ENCODE measurements at places on chromosomes 1 and 21. TPM values are rescaled to one million over a fixed set of nuclear protein-coding genes. Genes with fewer than 3 reads are reported as not detected.
A peak's percentile ranks its signal among the peaks of the same experiment; 100 is the strongest.

DNA sequence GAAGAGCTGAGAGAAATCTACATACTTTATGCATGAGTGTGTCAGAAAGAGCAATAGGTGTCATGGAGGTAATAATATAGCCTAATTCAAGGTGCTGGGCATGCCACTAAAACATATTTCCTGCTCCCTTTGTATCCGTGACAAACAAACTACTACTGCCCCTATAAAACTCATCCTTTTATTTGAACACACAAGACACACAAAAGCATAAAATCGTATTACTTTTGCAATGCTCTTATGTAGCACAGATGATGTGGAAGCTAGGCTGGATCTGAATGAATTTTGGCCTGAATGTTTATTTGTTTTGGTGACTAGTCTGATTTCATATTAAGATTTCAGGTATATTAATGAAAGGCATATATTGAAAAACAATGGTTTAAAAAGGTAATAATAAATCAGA is 239.3 kb upstream of the NEGR1 start:
- DNase-seq, result no peak

Gene SOX13
- 6.6 TPM for total RNA-seq

DNA sequence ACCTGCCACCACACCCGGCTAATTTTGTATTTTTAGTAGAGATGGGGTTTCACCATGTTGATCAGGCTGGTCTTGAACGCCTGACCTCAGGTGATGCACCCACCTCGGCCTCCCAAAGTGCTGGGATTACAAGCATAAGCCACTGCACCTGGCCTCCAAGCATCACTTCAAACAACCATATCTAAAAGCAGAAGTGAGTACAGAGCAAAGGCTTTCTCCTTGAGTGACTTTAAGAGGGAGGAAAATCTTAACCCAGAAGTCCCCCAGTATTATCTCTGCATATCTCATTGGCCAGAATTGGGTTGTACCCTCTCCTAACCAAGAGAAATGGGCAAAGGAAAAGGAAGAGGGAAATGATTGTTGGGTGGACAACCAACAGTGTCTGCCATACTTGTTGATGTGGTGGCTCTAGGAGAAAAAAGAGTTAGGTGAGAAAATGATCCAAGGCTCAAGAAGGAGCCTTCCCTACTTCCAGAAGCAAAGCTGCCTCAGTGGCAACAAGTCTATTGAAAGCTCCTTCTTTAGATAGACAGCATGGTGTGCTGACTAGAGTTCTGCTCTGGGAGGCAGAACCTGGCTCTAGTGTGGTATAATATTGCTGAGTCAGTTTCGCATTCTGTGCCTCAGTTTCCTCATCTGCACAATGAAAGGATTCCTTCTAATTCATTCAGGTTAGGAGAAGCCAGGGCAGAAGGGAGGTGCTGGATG is 16.8 kb upstream of the FOXE3 start:
- no peak for DNase-seq

DNA sequence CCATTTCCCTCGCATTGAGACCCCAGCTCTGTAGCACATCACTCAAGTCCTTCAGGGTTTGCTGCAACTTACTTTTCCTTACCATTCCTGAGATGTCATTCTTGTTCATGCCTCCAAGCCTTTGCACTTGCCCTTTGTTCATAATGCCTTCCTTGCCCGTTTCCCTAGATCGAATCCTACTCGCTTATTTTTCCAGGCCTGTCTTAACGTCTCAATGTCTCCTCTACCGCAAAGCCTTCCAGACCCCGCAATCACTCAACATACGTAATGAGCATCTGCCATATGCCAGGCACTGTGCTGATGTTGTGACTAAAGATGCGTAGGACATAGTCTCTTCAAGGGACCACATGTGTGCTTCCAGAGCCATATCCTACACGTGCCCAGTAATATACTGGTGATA is 31.1 kb upstream of the CNIH3 start:
- DNase-seq, result no peak

- DNase-seq, result no peak
Observed at GRCh38 chr1:212368073-212368484, 46.6 kb downstream of the PACC1 start.

Gene KCND3
- 34.1 TPM for total RNA-seq

Gene F11R
- total RNA-seq, result 8.9 TPM

DNA sequence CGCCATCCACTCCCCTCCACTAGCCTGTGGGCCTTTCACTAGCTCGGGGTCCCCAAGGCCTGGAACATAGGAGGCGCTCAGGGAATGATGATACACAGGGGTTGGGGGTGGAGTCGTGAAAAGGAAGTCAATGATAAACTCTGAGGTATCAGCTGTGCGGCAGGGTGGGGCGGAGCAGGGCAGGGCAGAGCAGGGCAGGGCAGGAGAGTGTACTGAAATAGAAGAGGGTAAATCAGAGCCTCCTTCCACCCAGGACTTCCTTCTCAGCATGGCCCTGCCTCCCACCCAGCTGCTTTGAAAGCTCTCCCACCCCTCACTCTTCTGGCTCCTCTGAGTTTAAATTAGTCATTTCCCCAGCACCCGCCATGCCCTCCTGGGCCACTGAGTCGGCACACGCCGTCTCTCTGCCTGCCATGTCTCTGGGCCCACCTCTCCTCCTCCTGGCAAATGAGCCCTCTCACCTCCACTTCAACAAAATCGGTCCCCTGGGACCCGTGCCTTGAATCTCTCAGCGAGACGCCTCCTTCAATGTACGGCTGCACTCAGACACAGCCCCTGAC is 16.9 kb downstream of the CAPZB start:
- no peak for DNase-seq

DNA sequence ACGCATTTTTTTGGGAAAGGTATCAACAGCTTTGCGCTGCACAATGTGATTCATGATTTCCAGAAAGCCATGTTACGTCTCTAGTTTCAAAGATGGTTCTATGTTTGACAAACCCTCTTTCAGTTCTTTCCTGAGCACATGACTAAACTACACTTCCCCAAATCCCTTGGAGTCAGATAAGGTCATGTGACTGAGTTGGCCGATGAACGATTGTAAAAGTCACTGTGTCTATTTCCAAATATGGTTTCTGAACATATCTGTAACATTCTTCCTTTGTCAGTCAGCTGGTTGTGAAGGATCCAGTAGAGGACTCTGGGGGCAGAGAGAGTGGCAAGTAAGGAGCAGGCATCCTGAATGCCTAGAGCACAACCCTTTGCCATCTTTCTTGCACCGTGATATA is 35.4 kb downstream of the TMPRSS15 start:
- DNase-seq, result no peak

Gene PACC1
- total RNA-seq, result 17.2 TPM

GRCh38 chr1:169321539-169321938 is 46.1 kb downstream of the NME7 start:
- no peak for DNase-seq

Gene RTCA
- total RNA-seq, result 37.3 TPM

DNA sequence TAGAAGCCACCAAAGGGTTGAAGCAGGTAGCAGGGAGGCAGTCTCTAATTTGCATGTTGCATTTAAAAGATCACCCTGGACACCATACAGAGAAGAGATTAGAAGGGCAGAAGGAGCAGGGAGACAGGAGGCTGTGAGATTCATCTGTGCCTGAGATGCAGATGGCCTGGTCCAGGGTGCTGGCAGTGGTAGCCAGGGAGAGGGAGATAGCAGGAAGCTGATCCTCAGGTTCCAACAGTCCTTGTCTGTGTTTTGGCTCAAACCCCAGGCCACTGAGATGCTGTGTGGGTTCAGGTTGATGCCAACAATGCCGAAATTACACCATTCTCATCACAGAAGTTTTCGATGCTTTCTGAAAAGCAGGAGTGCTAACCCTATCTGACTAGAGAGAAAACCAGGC is 113.7 kb downstream of the KAZN start:
- peak; percentile 83 for DNase-seq

GRCh38 chr1:41806472-41807155 is 112.1 kb downstream of the HIVEP3 start:
- DNase-seq, result no peak
